ENCODE measurements at places on chromosomes 7 and 10. TPM values are rescaled to one million over a fixed set of nuclear protein-coding genes. Genes with fewer than 3 reads are reported as not detected.
A peak's percentile ranks its signal among the peaks of the same experiment; 100 is the strongest.

- no peak for DNase-seq
Observed at GRCh38 chr10:81306971-81307782, 567.8 kb upstream of the NRG3 start.

DNA sequence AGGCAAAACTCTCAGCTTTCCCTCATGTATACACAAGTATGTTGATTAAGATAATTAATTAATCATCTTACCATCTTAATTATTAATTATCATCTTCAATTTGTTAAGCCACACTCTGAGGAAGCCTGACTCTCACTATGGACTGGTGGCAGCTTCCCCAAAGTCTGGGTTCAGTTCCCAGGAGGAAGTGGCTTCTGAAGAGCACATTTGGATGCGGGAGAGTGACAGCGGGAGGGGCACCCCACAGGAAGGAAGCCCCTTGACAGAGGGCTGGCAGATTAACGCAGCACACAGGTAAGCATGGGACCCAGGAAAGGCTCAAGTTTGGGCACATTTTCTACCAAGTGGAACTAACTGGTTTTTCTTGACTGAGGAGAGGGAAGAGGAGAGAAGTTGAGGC is 13.4 kb upstream of the SLIT1 start:
- DNase-seq = no peak

DNA sequence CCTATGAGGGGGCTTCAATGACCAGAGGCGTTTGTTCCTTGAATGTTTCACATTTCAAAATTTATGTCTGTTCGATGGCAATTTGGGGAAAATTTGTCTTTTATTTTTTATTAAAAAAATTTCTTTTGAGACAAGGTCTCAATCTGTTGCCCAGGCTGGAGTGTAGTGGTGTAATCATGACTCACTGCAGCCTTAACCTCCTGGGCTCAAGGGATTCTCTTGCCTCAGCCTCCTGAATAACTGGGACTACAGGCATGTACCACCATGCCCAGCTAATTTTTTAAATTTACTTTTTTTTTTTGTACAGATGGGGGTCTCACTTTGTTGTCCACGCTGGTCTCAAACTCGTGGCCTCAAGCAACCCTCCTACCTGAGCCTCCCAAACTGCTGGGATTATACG is 39.7 kb downstream of the OTUD1 start:
- DNase-seq = no peak

- DNase-seq = peak; percentile 58
Observed at GRCh38 chr10:106557053-106557452, 607.5 kb downstream of the SORCS1 start.

The ELAPOR2 gene
- not detected for total RNA-seq

The ZNF727 gene
- total RNA-seq = not detected

The SERPINE1 gene
- total RNA-seq = 4.7 TPM

The CNNM1 gene
- 0.73 TPM for total RNA-seq

The SPDYE6 gene
- total RNA-seq = not detected

- DNase-seq = no peak
Observed at GRCh38 chr7:137878333-137878961, 31.7 kb upstream of the DGKI start.

- DNase-seq = no peak
Observed at GRCh38 chr7:51428217-51428887, 111.7 kb upstream of the COBL start.

- DNase-seq = no peak
Observed at GRCh38 chr7:103031781-103032180, 42.8 kb downstream of the FBXL13 start.

The OPN4 gene
- not detected for total RNA-seq

The IGFBP1 gene
- total RNA-seq = not detected

DNA sequence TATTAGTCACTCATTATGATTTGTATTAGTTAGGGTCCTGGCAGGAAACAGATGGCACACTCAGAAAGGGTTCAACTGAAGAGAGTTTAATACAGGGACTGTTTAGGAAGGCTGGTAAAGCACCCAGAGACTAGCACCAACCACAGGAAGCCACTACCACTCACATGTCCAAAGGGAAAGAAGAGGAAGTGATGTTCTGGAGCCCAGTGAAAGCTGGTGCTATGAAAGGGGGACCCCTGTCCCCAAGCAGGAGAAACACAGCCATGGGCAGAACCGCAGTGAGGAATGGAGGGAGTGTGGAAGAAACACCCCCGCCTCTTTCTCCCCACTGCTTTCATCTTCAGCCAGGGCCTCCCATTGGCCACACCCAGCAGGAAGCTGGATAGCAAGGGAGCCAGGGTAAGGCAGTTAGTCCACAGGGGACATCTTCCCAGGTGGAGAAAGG is 3.2 kb upstream of the VSIR start:
- no peak for DNase-seq

DNA sequence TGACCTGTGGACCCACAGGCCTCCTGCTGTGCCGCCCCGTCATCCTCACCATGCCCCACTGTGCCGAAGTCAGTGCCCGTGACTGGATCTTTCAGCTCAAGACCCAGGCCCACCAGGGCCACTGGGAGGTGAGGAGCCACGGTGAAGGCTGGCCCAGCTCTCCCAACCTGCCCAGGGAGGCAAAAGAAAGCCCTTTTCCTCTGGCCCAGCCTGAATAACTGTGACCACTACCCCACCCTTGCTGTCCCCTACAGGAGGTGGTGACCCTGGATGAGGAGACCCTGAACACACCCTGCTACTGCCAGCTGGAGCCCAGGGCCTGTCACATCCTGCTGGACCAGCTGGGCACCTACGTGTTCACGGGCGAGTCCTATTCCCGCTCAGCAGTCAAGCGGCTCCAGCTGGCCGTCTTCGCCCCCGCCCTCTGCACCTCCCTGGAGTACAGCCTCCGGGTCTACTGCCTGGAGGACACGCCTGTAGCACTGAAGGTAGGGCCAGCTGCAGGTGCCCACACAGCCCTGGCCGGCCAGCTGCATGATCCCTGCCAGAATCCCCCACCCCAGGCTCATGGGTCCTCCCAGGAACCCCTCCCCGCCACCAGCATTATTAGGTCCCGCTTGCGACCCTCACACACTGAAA is 25.5 kb upstream of the SLC29A3 start:
- no peak for DNase-seq

The HOXA1 gene
- not detected for total RNA-seq

The ITPRID1 gene
- 0.21 TPM for total RNA-seq

The NPFFR1 gene
- 0.02 TPM for total RNA-seq

- no peak for DNase-seq
Observed at GRCh38 chr7:46387646-46388045, 466.6 kb upstream of the IGFBP3 start.

GRCh38 chr10:49540056-49540797 is 1.3 kb upstream of the ERCC6 start:
- DNase-seq = no peak

- DNase-seq = no peak
Observed at GRCh38 chr10:97849103-97849686, 448 bp upstream of the GOLGA7B start.

DNA sequence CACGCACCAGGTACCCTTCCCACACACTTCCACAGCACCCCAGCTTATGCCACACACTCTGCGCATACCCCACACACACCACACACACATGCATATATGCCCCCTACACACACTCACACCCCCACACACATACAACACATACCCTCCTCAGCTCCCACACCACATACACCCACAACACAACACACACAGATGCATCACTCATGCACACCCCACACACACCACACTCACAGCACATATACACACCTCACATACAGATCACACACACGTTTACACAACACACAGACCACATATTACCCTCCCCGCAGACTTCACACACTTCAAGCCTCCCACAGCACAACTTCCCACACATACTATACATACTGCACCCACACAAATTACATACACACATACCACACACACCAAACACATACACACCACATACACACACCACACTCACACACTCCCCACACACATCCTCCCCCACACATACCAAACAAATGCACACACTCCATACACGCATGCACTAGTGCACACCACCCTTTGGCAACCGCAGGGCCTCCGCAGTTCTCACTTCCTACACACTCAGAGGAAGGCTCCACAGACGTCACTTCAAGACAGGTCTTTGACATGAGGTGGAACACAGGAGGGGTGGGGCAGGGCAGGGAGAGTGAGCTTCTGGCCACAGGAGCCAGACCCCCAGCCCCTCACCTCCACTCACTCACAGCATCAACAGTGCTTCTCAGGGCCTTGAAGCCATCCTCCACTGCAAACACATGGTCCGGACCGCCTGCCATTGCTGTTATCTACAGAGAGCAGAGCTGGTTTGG is 18.5 kb upstream of the ANTXRL start:
- DNase-seq = no peak

- DNase-seq = peak; percentile 45
Observed at GRCh38 chr7:46710927-46711326, 789.9 kb upstream of the IGFBP3 start.

- no peak for DNase-seq
Observed at GRCh38 chr7:130890176-130891020, 156.4 kb upstream of the KLF14 start.

The ASB15 gene
- not detected for total RNA-seq

- DNase-seq = peak; percentile 86
Observed at GRCh38 chr7:96004578-96004977, 232.2 kb downstream of the DYNC1I1 start.

DNA sequence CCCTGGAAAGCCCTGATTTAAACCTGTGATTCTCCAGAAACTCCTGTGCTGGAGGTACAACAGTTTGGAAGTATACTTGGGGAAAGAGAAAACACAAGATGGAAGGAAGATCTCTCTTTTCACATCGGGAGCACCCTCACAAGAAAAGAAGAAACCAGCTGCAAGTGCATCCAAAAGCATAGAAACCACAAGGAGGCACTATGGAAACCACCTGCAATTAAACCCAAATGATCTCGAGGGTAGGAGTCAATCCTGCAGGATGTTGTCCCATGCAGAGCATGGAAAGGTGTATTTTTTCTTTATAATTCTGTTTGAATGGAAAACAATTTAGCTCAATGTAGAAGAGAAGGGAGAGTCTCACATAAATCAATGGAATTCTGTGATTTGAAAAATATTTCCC is 210.5 kb downstream of the TWIST1 start:
- no peak for DNase-seq

DNA sequence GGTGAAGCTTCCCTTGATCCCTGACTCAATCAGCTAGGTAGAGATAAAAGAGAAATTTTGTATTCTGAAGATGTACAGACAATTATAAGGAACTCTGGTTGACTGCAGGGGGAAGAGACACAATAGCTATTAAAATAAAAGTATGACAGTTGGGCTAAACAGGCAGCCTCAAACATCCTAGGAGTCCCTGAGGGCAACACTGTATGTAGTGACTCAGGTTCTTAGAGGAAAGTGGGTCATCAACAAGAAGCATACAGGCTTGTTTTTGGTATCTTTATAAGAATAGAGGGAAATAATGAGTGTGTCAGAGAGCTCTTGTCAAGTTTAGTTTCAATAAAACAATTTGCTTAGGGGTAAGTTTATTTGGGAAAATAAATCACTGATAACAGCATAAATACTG is 150.3 kb downstream of the AUTS2 start:
- no peak for DNase-seq

DNA sequence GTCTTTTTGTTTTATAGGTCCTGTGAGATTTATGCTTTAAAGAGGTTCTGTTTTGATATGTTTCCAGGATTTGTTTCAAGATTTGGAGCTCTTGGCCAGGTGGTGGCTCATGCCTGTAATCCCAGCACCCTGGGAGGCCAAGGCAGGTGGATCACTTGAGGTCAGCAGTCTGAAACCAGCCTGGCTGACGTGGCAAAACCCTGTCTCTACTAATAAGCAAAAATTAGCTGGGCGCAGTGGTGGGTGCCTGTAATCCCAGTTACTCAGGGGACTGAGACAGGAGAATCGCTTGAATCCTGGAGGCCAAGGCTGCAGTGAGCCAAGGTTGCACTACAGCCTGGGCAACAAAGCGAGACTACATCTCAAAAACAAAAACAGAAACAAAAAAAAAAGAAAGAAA is 8.3 kb upstream of the HYAL4 start:
- DNase-seq = no peak

The SEMA3C gene
- 12.4 TPM for total RNA-seq

GRCh38 chr7:1124164-1124563 is 35.8 kb downstream of the ZFAND2A start:
- no peak for DNase-seq

GRCh38 chr10:119663866-119664698 is 12.9 kb downstream of the BAG3 start:
- no peak for DNase-seq

- DNase-seq = no peak
Observed at GRCh38 chr10:58625070-58625469, 112.4 kb downstream of the BICC1 start.

GRCh38 chr7:38307640-38308039 is 34.2 kb upstream of the TARP start:
- DNase-seq = no peak

The NAT16 gene
- total RNA-seq = not detected

The UPK3B gene
- 1.4 TPM for total RNA-seq

DNA sequence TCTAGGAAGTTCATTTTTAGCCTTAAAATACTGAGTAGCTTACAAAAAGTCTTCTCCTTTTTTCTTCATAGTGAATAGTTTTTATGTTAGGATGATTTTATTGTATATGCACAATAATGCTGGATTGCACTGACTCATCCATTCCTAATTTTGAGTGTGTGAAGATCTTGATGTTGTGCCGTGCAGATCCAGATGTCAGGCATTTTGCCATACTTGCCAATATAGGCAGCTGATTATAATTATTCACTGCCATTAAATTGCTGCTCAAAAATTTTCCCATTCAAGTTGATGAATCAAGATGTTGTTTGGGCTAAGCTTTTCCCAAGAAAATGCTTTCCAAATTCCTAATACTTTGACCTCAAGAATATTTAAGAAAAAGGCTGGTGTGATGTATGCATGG is 218.3 kb downstream of the AHR start:
- DNase-seq = no peak

GRCh38 chr10:105559333-105560097 is 918.4 kb downstream of the SORCS3 start:
- no peak for DNase-seq

The HTRA1 gene
- total RNA-seq = 0.55 TPM

- no peak for DNase-seq
Observed at GRCh38 chr7:138885383-138886147, 87.6 kb upstream of the ATP6V0A4 start.

The ADGRA1 gene
- 0.87 TPM for total RNA-seq

DNA sequence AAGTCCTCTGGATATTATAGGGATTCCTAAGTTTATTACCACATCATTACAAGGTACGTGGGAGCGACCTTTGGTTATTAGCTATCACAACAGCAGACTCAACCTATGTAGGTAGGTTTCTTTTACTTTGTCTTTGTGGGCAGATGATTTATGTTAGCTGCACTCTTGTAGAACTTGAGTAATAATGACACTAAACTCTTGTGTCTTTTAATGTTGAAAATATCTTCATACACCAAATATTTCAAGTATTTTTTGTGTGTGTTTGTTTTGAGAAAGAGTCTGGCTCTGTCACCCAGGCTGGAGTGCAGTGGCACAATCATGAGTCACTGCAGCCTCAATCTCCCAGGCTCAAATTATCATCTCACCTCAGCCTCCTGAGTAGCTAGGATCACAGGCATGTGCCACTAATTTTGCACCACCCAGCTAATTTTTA is 19.2 kb upstream of the SUPV3L1 start:
- no peak for DNase-seq

- DNase-seq = no peak
Observed at GRCh38 chr7:34011696-34012095, 106.4 kb downstream of the BMPER start.

The SRRT gene
- 257 TPM for total RNA-seq

The THSD7A gene
- 0.64 TPM for total RNA-seq

- no peak for DNase-seq
Observed at GRCh38 chr7:26441611-26442277, 150.1 kb downstream of the SNX10 start.

The TLL2 gene
- total RNA-seq = 0.09 TPM

The SRGN gene
- total RNA-seq = not detected
